Fibroblast of lung (primary cell): ENCODE measurements at places on chromosomes 7 and 10. TPM values are rescaled to one million over a fixed set of nuclear protein-coding genes. Genes with fewer than 3 reads are reported as not detected.

- DNase-seq: no peak
- no peak overlapping the region for H3K27ac ChIP-seq
- peaks cover 17% of the 10 kb centered on the region for H3K36me3 ChIP-seq
- peaks cover 2% of the 10 kb centered on the region for H3K4me1 ChIP-seq
- no peak overlapping the region for H3K4me3 ChIP-seq
Observed at GRCh38 chr7:99618726-99619125, 2.0 kb downstream of the ZSCAN25 start.

DNA sequence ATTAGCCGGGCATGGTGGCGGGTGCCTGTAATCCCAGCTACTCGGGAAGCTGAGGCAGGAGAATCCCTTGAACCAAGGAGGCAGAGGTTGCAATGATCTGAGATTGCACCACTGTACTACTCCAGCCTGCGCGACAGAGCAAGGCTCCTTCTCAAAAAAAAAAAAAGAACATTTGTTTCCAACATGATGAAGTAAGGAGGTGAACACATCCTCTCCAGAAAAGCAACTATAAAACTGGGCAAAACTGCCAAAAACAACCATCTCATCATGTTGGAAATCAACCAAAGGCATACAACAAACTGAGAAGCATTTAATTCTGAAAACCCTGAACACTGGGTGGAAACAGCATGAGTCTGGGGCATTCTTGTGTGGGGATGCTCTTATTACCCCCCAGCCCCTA is 14.3 kb downstream of the PRTFDC1 start:
- H3K36me3 ChIP-seq: no peaks in the 10 kb centered on the region
- H3K4me1 ChIP-seq: no peaks in the 10 kb centered on the region
- H3K27me3 ChIP-seq: no peaks in the 10 kb centered on the region
- no peak for DNase-seq
- no peak overlapping the region for H3K27ac ChIP-seq

- peaks cover 26% of the 10 kb centered on the region for H3K27me3 ChIP-seq
- H3K4me1 ChIP-seq: no peaks in the 10 kb centered on the region
- no peak for DNase-seq
Observed at GRCh38 chr10:100683004-100683403, 62.4 kb upstream of the PAX2 start.

DNA sequence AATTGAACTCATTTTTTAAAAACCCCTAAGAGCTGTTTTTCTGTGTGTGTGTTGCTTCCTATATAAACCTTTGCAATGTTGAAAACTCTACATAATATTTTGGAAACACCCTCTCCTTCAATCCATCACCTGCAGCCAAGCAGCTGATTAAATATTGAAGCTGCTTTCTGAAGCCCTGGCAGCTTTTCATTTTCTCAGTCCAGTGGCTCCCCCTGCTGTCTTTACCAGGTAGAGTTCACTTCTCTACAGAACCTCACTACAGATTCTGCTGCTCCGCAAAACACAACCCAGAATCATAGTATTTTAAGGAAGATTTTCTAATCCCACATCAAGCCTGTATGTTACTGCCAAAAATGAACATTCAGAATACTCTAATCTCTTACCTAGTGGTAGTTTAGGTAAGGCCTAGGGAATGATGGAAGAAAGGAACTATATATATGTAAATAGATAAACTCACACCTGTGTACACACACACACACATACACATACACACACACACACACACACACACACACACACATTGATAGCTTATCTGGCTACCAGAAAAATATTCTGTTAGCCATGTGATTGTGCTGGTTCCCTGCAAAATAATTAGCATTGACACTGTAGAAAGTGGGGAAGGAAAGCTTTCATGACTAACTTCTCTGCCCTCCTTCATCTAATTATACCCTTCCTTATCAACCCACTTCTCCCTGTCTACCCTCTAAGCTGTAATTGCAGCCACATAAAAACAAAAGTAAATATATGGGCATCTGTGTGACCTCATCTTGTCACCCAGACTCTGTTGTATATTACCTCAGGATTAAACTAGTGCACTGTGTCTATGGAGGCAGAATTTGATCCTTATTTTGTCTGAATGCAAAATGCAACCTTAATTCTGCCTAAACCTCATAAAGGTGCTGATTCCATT is 229.5 kb upstream of the FZD1 start:
- peak; percentile 77 for DNase-seq
- no peaks in the 10 kb centered on the region for H3K27me3 ChIP-seq

GRCh38 chr7:121030308-121030707 is 41.8 kb downstream of the CPED1 start:
- DNase-seq: no peak
- H3K4me3 ChIP-seq: no peak overlapping the region
- H3K36me3 ChIP-seq: no peaks in the 10 kb centered on the region
- H3K27me3 ChIP-seq: no peaks in the 10 kb centered on the region
- no peak overlapping the region for H3K27ac ChIP-seq
- peaks cover 3% of the 10 kb centered on the region for H3K4me1 ChIP-seq

DNA sequence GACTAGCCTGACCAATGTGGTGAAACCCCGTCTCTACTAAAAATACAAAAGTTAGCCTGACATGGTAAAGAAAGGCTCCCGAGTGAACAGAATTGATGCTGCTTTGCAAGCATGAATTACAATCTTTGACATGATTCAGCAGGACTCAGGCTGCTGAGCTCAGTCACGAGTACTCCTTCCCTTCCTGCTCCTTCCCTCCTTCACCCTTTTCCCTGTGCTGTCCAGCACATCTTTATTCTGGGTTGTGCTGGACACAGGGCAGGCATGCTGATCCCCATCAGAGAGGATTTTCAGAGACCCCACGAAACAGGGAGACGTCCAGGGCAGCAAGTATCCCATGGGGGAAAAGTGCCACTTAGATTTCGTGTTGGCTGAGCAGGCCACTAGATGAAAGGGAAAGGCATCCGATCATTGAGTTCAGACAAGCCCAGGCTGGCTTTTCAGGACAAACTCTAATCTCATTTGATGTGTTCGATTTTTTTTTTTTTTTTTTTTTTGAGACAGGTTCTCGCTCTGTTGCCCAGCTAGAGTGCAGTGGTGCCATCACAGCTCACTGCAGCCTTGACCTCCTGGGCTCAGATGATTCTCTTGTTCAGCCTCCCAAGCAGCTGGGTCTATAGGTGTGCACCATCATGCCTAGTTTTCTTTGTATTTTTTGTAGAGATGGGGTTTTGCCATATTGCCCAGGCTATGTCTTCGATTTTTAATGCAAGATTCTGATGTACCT is 36.5 kb downstream of the BAMBI start:
- H3K27ac ChIP-seq: no peak overlapping the region
- no peaks in the 10 kb centered on the region for H3K4me1 ChIP-seq
- DNase-seq: no peak
- H3K27me3 ChIP-seq: no peaks in the 10 kb centered on the region

DNA sequence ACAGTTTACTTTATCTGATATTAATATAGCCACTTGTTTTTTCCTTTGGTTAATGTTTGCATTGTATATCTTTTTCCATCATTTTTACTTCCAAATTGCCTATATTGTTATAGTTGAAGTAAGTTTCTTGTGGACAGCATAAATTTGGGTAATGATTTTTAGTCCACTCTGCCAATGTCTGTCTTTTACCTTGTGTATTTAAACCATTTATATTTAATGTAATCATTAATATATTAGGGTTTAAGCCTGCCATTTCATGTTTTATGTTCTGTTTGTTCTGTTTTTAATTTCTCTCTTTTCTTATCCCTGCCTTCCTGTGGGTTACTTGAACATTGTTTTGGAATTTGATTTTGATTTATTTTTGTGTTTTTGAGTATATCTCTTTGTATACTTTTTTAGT is 12.8 kb upstream of the NOD1 start:
- no peaks in the 10 kb centered on the region for H3K36me3 ChIP-seq
- no peak overlapping the region for H3K27ac ChIP-seq
- H3K4me3 ChIP-seq: no peak overlapping the region
- no peaks in the 10 kb centered on the region for H3K27me3 ChIP-seq
- no peak for DNase-seq

GRCh38 chr10:91185239-91185875 is 35.1 kb upstream of the PCGF5 start:
- no peak overlapping the region for H3K4me3 ChIP-seq
- H3K27me3 ChIP-seq: no peaks in the 10 kb centered on the region
- peak overlapping the region; percentile 57 for H3K27ac ChIP-seq
- DNase-seq: peak; percentile 54
- H3K36me3 ChIP-seq: no peaks in the 10 kb centered on the region

GRCh38 chr7:112206991-112207592 is 597 bp downstream of the ZNF277 start:
- H3K27me3 ChIP-seq: no peaks in the 10 kb centered on the region
- no peak for DNase-seq
- H3K4me1 ChIP-seq: peaks cover 2% of the 10 kb centered on the region
- H3K36me3 ChIP-seq: no peaks in the 10 kb centered on the region
- peak overlapping the region; percentile 91 for H3K27ac ChIP-seq

GRCh38 chr7:134084488-134085144 is 42.5 kb upstream of the LRGUK start:
- H3K4me3 ChIP-seq: no peak overlapping the region
- H3K27ac ChIP-seq: no peak overlapping the region
- H3K27me3 ChIP-seq: no peaks in the 10 kb centered on the region
- no peaks in the 10 kb centered on the region for H3K4me1 ChIP-seq

- no peaks in the 10 kb centered on the region for H3K36me3 ChIP-seq
- DNase-seq: peak; percentile 92
- no peak overlapping the region for H3K4me3 ChIP-seq
- H3K27ac ChIP-seq: peak overlapping the region; percentile 67
- no peaks in the 10 kb centered on the region for H3K27me3 ChIP-seq
Observed at GRCh38 chr10:30000802-30001571, 58.4 kb downstream of the JCAD start.

GRCh38 chr10:61470740-61471139 is 17.6 kb upstream of the TMEM26 start:
- no peak for DNase-seq
- H3K4me1 ChIP-seq: no peaks in the 10 kb centered on the region
- no peak overlapping the region for H3K27ac ChIP-seq
- no peak overlapping the region for H3K4me3 ChIP-seq

GRCh38 chr7:113519472-113519871 is 399.3 kb downstream of the PPP1R3A start:
- H3K27ac ChIP-seq: no peak overlapping the region
- H3K27me3 ChIP-seq: no peaks in the 10 kb centered on the region
- H3K36me3 ChIP-seq: no peaks in the 10 kb centered on the region

- peak overlapping the region; percentile 80 for H3K4me3 ChIP-seq
- DNase-seq: no peak
- H3K27ac ChIP-seq: no peak overlapping the region
- no peaks in the 10 kb centered on the region for H3K36me3 ChIP-seq
- H3K27me3 ChIP-seq: no peaks in the 10 kb centered on the region
Observed at GRCh38 chr10:110873951-110874350, 2.2 kb downstream of the PDCD4 start.

DNA sequence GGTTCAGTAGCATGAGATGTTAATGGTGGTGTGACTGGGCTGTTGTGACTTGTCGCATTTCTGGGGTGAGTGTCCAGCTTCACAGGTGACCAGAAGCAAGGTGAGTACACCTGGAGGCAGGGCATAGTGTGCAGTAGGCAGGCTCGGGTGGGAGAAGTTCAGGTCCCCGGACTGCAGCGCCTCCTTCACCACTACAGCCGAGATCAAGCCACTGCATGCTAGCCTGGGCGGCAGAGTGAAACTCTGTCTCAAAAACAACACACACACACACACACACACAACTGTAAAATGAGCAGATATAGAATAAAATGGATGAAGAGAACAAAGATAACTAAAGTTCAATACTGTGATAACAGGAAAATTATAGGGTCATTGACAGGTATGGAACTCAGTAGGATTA is 11.1 kb upstream of the PARD3 start:
- no peaks in the 10 kb centered on the region for H3K4me1 ChIP-seq
- H3K27ac ChIP-seq: no peak overlapping the region
- no peak for DNase-seq
- H3K36me3 ChIP-seq: no peaks in the 10 kb centered on the region
- no peak overlapping the region for H3K4me3 ChIP-seq

DNA sequence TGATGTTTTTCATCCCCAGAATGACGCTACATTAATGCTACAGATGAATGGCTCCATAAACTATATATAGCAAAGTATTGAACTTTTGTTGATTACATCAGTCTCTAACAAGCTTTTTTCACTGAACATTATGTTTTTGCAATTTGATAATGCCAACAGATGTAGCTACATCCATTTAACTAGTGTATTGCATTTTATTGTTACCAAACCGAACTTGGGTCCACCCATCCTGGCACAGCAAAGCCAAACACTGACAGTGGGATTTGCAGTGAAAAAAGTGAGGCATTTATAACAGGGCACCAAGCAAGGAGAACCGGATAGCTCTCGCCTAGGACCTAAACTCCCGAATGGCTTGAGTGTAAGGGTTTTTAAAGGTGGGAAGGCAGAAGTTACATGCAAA is 182.8 kb upstream of the TNS3 start:
- H3K36me3 ChIP-seq: no peaks in the 10 kb centered on the region
- H3K27me3 ChIP-seq: no peaks in the 10 kb centered on the region
- no peak overlapping the region for H3K4me3 ChIP-seq
- peak; percentile 33 for DNase-seq
- H3K4me1 ChIP-seq: peaks cover 13% of the 10 kb centered on the region

- H3K4me3 ChIP-seq: no peak overlapping the region
- no peak overlapping the region for H3K27ac ChIP-seq
- peak; percentile 66 for DNase-seq
- no peaks in the 10 kb centered on the region for H3K4me1 ChIP-seq
- no peaks in the 10 kb centered on the region for H3K36me3 ChIP-seq
Observed at GRCh38 chr7:18939771-18940592, 177.5 kb downstream of the TWIST1 start.

GRCh38 chr7:37988721-37989650 is 68.5 kb downstream of the EPDR1 start:
- H3K27me3 ChIP-seq: no peaks in the 10 kb centered on the region
- no peaks in the 10 kb centered on the region for H3K4me1 ChIP-seq
- no peaks in the 10 kb centered on the region for H3K36me3 ChIP-seq
- H3K27ac ChIP-seq: no peak overlapping the region

DNA sequence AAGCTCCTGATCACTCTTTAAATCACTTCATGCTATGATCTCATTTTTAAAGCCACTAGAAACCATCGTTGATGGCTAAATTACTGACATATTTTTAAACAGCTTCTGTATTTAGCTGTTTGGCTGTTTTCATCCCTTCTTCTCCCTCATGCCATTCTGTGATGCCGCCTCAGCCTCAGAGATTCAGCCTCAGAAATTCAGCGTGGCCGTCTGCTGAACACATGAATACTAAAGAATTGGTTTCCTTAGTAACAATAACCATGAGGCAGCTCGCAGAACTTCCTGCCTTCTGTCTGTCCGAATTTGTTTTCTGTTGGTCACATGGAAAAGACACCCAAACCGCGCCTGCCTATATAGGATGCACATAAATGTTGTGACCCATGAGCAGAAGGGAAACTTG is 31.0 kb upstream of the FZD1 start:
- DNase-seq: no peak
- H3K27me3 ChIP-seq: no peaks in the 10 kb centered on the region
- no peak overlapping the region for H3K4me3 ChIP-seq
- H3K36me3 ChIP-seq: no peaks in the 10 kb centered on the region

GRCh38 chr7:149171892-149172533 is 23.3 kb upstream of the ZNF282 start:
- H3K4me1 ChIP-seq: no peaks in the 10 kb centered on the region
- H3K27me3 ChIP-seq: no peaks in the 10 kb centered on the region
- H3K4me3 ChIP-seq: no peak overlapping the region
- no peak for DNase-seq

- H3K27ac ChIP-seq: no peak overlapping the region
- H3K4me3 ChIP-seq: no peak overlapping the region
- no peak for DNase-seq
- H3K4me1 ChIP-seq: no peaks in the 10 kb centered on the region
- no peaks in the 10 kb centered on the region for H3K27me3 ChIP-seq
- H3K36me3 ChIP-seq: no peaks in the 10 kb centered on the region
Observed at GRCh38 chr10:4918236-4918635, 45.0 kb upstream of the AKR1C1 start.

The CCDC7 gene
- total RNA-seq: 18.0 and 19.5 TPM in 2 replicates

The MINDY4 gene
- 4.1 and 6.1 TPM in 2 replicates for total RNA-seq

The HPSE2 gene
- 0.17 and 0.51 TPM in 2 replicates for total RNA-seq

The MNX1 gene
- total RNA-seq: not detected in 2 replicates

The CLCN1 gene
- total RNA-seq: under 0.01 TPM in 2 replicates

The CHPF2 gene
- 33.9 and 46.7 TPM in 2 replicates for total RNA-seq
